ENCODE measurements at places on chromosomes 16 and 17.

DNA sequence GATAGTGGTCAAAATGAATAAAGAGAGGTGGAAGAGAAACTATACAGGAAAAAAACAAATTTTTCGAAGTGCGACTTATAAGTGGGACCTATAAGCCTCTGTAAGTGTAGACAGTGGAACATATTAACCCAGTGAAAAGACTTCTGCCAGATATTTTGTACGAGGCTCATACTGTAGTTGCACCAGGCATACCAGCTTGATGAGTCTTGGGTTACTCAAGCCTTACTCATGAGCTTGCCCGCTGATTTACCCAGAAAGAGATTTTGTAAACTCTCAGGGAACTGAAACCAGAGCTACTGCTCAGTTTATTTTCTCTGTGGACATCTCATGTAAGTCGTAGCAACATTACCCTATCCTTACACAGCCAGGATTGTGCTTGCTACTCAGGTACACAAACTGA lies 708.0 kb upstream of the SOX9 start:
- no peak for DNase-seq

GRCh38 chr16:78902321-78902720 lies 698.2 kb downstream of the MAF start:
- DNase-seq = no peak

DNA sequence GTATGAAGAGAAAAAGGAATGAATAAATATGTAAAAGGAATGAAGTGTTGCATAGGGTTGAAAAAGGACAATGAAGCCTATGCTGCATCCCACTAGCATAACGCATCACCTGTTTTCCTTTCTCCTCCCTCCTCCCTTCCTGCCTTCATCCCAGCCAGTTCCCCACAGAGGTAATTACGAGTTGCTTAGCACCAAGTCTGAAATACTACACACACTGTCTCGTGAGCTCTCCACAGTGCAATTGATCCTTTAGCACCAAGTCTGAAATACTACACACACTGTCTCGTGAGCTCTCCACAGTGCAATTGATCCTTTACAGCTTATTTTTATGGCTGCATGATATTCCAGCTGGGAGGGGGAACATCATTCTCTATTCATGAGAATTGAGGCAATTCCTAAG lies 1.1 kb upstream of the DRC7 start:
- no peak for DNase-seq

GRCh38 chr16:85894266-85894665 lies 4.7 kb upstream of the IRF8 start:
- no peak for DNase-seq

DNA sequence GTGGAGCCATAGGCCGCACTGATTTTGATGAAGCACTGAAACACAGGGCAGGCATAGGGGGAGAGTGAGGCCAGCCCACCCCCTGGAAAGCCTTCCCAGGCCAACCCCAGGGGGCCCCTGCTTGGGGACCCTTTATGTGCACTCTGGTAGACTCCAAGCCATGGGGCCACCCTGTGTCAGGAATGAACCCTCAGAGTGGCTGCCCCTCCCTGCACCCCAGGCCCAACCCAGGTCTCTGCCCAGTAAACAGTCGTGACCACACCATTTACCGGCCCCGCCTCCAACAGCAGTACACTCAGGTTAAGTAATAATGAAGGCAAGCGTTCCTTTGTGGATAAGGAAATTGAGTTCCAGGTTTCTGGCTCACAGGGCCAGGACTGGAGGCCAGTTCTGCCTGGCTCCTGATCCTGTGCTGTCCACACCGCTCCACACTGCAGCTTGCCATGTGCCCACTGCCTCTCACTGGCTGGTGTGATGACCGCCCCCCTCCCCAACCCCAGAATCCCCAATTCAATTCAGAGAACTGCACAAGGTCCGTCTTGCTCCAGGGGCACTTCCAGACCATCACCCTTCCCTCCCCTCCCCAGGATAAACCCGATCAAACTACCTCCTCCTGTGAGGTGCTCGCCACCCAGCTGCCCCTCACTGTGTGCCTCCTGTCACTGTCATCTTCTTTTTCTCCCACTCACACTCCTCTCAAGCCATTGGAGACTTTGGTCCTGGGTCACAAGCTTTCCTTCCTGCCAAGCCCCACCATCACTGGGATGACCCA lies 13.6 kb downstream of the PIMREG start:
- no peak for DNase-seq

GRCh38 chr16:86854626-86855294 lies 276.4 kb downstream of the FOXL1 start:
- no peak for DNase-seq

DNA sequence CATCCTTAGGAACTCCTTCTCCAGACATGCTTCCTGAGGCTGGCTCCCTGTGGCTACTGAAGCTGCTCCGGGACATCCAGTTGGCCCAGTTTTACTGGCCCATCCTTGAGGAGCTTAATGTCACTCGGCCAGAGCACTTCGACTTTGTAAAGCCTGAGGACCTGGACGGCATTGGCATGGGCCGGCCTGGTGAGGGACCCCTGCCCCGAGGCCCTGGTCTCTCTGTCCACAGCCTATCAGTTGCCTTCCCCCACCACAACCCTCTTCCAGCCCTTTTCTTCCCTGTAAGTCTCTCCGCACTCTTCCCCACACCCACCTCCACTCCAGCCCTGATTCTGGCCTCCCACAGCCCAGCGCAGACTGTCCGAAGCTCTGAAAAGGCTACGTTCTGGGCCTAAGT lies 2.0 kb downstream of the TNK1 start:
- DNase-seq = no peak

DNA sequence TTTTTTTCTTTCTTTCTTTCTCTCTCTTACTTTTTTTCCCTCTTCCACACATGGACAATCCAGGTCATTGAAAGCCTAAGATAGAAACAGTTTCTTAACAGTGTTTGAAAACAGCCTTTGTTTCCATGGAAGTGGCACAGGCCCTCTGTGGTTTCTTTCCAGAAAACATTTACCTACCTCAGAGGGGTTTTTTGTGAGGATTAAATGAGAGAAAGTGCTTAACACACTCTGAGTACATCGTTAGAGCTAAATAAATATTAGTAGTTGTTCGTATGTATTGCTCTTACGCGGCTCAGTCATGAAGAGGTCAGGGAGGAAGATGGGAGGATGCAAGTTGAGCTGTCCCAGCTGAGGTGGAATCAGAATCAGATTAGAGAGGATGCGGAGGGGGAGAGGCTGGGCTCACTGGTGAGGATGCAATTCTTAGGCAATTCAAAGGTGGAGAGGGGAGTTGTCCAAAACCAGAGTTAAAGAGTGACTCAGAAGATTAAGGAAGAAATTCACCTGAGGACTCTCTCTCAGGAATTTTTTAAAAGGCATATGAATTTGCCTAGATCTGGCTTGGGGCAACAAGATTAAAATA lies 345.4 kb downstream of the PMP22 start:
- DNase-seq = no peak

DNA sequence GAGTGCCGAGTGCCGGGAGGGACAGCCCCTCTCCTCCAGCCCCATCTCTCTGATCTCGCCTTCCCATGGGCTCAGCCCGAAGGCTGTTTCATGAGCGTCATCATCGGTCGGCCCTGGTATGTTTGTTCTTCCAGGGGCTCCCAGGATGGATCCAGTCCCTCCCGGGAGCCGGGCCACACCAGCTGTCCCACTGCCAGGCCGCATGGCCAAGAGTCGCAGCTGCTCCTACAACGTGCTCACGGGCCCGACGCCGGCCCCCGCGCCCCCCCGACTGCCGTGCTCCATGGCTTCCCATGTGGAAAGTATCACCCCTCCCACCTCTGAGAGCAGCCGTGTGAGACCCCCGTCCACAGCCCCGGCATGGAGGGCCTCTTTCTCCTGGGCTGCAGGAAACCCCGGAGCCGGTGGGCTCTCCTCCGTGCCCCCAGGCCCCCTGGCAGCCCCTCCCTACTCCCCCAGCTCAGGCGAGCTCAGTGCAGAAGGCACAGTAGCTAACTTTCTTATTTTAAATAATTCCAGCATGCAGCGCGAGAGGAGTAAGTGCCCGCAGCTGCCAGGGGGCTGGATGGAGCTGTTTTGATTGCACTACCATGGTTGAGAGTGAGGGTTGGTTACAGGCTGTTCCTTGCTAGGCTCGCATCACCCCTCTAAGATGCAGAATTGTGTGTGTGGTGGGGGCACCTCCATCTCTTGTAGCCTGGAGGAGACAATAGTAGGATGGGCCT lies 26.6 kb upstream of the GSE1 start:
- DNase-seq = no peak

GRCh38 chr17:36203335-36203734 lies 6.8 kb upstream of the CCL3L1 start:
- no peak for DNase-seq
